ENCODE measurements at places on chromosomes 3 and 15.

DNA sequence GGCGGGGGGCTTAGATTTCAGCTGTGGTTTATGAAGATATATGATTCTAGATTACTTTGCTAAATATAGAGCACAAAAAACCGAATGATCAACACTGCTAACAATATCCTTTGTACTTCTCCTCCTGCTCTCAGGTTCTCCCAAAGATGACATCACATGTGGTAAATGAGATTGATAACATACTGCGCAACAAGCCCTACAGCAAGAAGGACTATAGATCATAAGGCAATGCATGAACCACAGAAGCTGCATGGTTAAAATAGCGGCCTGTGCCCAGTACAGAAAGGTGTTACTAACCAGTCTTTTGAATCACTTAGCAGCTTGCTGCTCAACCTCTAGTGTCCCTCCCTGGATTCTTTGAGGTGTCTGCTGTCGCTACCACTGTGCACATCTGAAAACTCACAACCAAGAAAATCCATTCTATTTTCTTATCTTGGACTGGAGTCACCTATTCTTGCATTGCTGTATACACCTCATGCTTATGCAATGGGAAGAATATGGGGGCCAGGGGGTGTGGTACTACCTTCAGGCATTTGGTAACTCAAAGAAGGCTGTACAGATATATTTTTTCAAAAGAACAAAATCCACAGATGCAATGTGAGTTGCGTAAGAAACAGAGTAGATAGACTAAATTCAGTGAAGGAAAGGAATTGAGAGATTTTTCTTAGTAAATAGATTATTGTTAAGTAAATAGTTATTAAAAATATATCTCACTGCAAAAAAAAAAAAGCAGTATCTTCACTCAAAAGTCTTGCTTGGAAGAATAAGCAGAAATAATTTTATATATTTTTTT, 18.2 kb downstream of the SSR3 start:
- DNase-seq, result no peak

DNA sequence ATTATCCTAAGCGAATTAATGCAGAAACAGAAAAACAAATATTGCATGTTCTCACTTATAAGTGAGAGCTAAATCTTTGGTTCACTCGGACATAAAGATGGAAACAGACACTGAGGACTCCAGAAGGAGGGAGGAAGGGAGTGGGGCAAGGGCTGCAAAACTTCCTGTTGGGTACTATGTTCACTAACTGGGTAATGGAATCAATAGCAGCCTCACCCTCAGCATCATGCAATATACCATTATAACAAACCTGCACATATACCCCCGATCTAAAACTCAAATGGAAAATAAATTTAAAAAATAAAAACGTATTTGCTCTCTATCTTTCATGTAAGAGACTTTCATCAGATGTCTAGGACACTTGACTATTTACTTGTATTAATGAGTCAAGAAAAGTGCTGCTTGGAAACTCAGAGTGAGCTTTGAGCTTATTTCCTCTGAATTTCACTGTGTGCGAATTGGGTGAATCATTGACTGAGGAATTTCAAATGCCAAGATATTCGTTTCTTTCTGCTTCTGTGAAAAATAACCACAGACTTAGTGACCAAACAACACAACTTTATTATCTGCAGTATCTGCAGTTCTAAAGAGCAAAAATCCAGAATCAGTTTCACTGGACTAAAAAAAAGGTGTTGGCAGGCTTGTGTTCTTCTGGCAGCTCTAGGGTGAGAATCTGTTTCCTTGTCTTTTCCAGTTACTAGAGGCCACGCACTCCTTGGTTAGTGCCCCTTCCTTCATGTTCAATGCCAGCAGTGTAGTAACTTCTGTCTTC, 18.4 kb downstream of the TM4SF18 start:
- DNase-seq, result no peak

- DNase-seq, result no peak
Observed at GRCh38 chr15:100592898-100593297, 9.1 kb downstream of the LINS1 start.

DNA sequence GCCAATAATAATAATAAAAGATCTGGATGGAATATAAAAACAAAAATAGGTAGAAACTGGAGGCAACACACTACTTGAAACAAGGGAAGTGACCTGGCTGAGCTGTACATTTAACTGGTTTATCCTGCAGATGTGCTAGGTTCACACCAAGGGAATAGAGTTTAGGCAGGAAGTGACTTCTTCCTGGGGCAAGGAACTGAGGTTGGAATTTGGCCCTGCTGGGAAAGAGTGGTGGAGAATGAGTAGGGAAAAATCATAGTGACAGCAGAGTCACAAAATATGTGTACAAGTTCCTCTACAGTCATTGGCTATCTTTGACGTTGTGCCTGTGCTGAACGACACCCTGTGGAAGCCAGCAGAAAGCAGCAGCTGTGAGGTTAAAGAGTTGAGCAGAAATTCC, 44.1 kb downstream of the ARHGAP11B start:
- no peak for DNase-seq

GRCh38 chr15:57496946-57497869, 94.5 kb upstream of the MYZAP start:
- DNase-seq, result no peak

DNA sequence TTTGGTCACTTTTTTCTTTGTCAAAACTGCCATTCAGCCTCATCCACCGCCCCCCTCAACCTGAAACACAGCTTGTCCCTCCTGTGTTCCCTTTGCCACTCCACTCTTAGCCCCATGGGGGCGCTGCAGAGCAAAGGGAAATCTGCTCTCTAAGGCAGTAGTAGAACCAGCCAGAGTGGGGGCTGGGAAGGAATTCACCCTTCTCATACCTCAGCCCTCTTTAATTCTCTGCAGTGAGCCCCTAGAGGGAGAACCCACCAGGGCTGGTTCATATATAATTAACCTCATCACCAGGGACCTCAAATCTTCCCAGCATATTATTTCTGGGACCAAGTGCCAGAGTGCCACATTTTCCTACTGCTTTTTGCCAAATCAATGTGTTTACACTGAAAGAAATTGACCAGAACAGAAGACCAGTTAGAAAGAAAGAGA, 2.8 kb upstream of the BCL6 start:
- peak; percentile 32 for DNase-seq
